ENCODE measurements at places on chromosomes 4 and X.

DNA sequence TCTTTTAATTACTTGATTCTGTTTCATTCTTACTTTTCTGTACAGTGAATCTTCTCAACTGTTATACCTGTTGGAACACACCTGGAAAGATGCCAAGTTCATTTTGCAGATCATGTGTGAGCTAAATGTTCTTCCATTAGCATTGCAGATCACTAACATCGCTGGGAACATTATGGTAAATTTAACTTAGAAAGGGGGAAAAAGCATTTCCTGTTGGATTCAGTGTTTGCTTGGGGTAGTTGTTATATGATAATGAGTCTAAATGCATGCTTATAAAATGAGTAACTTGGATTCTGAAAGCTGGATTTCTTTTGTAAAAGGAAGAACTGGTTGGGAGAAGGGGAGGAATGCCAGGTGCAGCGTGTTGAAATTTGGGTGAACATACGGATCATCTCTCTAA is 47.6 kb downstream of the POLA1 start:
- DNase-seq, result peak; percentile 2

- no peak for DNase-seq
These were observed 132.3 kb upstream of the PTCHD1 start for GRCh38 chrX:23202326-23202725.

DNA sequence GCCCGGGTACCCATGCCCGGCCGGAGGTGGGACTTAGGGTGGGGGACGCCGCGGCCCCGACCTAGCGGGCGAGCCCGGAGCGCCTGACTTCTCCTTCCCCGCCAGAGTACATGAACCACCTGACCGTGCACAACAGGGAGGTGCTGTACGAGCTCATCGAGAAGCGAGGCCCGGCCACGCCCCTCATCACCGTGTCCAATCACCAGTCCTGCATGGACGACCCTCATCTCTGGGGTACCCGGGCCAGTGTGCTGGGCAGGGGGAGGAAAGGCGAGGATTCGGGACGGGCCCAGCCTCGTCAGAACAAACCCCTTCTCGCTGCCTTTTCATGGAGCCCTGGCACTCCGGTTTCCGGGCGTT is 622 bp downstream of the TAFAZZIN start:
- DNase-seq, result peak; percentile 35

- DNase-seq, result no peak
These were observed 54.0 kb upstream of the LDB2 start for GRCh38 chr4:16952462-16952871.

DNA sequence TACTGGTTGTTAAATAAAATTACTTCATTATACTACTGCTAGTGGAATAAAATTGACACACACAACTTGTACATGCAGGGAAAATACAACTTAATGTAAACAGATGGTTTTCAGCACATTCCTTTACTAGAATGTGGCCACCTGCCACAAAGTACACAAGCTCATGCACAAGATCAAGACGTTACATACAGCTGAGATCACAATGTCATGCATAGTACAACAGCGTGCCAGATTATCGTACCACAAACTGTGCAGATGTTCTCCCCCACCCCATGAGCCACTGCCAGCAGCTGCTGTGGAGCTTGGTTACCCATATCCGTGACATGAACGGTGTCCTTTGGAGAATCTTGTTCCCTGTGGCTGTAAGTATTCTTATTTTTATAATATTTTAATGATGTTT is 27.7 kb downstream of the FBXO8 start:
- DNase-seq, result no peak

DNA sequence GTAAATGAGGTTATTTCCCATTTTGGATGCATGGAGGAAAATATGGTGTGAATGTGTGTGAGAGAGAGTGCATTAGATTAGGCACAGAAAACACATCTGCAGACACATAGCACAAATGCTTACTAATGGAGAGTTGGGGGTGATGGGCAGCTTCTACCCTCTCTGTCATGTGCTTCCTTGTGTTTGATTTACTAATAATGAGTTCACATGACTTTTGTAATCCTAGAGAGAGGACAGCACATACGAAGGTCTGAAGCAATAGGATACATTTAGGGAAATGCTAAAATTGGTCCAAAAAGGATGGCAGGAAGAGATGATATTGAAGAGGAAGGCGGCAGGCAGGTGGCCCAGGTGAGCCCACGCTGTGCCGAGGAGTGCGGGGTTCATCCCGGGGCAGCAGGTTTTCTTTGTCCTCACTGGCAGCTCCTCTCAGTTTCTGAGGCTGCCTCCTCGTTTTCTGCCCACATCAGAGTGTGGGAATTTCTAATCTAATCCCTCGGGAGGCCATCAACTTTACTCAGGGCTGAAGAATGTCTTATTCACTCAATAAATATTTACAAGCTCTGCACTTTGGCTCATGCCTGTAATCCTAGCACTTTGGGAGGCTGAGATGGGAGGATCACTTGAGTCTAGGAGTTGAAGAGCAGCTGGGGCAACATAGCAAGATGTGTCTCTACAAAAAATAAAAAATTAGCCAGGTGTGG is 15.9 kb upstream of the MAP9 start:
- peak; percentile 44 for DNase-seq

GRCh38 chr4:189311251-189311650 is 629.4 kb upstream of the FRG1 start:
- DNase-seq, result no peak

DNA sequence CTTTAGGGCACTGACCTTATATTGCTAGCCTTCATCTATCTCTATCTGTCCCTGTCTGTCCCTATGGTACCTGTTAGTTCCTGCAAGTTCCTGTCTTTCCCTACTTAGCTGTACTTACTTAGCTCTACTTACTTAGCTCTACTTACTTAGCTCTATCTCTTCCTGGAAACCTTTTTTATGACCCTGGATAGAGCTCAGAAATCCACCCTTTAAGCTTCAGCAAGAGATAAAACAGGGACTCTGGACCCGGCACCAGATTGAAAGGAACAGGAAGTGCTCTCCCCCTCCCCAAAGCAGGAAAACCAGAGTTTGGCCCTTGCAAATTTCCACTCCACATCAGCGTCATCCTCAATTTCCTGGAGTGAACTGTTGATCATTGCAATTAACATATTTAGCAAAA is 12.3 kb upstream of the IL9R start:
- DNase-seq, result no peak

- peak; percentile 36 for DNase-seq
These were observed 58.4 kb upstream of the ATOH1 start for GRCh38 chr4:93770201-93770600.

DNA sequence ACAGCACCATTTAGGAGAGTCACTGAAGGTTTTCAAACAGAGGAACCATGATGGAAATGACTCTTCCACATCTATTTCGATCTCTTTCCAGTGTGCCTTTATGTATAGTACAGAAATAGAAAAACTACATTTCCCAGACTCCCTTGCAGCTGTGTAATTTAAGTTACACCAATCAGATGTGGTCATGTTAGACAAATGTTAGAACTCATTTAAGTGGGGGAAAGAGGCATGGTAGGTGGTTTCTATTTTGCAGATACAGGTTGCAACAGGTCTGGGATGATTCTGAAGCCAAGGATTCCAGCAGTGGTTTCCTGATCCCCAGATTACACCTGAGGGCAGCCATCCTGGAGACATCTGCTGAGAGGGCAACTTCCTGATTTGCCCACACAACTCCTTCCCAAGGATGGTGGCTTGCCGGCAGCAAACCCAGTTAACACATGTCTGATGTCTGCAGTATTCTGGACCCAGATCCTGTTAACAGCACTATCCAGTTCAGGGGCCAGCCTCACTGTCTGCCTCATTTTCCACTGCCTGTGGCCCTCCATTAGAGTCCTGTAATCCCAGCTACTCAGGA is 38.7 kb upstream of the PDK3 start:
- DNase-seq, result peak; percentile 44

DNA sequence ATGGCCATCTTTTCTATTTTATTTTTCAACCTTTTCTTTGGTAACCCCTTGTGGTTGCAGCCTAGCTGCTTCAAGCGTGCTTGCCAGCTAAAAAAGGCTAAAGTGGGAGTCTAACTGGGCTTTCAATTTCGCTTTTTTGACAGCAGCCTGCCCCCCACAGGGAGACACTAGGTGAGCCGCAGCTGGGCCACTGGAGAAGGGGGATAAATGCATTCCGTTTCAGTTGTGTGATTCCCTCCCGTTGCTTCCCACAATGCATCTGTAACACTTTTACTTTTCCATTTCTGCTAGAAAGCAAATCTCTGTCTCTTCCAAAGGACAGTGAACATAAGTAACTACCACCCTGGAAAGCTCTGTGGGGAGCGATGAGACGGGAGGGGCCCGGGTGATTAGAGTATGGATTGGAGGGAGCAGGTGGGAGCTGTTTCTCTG is 86.3 kb upstream of the RAPGEF2 start:
- DNase-seq, result peak; percentile 66

GRCh38 chr4:52750213-52750612 is 1.0 kb downstream of the ERVMER34-1 start:
- DNase-seq, result no peak

- DNase-seq, result no peak
These were observed 539.2 kb downstream of the GALNTL6 start for GRCh38 chr4:172352356-172352755.

DNA sequence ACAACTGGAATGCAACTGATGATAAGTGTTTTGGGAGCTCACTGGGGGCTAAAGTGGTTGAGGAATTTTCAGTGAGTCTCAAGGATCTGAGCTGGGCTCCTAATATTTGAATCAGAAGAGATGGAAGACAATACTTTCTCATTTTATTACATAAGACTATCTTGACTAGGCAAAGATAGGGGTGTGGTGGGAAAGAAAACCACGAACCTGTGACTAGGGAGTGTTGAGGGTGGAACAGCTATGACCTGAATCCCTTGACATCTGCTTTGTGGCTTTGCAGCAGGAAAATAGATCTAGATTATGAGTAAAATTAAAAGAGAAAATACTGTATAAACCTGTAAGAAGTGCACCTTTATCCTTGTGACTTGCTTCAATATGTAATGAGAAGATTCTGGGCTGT is 295.1 kb upstream of the TEX13A start:
- DNase-seq, result no peak

- peak; percentile 93 for DNase-seq
These were observed 184.0 kb downstream of the TSPAN5 start for GRCh38 chr4:98474408-98474844.

DNA sequence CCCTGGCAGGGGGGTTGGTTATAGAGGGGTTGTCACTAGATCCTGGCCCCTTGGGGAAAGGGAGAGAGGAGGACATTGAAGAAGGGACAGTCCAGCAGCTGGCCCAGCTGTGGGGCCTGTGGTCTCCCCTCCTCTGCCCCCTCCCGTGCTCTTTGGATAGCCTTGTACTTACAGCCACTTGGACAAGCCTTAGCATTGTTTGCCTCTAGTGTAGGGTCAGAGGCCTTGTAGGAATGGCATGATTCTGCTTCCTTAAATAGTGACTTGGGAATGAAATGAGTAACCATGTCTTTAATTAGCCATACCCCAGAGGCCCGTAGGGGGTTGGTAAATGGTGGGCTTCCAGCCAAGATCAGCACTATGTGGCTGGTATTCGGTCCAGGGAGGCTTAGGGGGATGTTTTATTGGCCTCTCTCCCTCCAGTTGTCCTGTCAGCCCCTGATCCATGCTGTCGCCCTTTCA is 230.6 kb downstream of the PTTG2 start:
- peak; percentile 98 for DNase-seq

GRCh38 chr4:183201331-183201730 is 102.3 kb downstream of the WWC2 start:
- peak; percentile 86 for DNase-seq

- no peak for DNase-seq
These were observed 74.1 kb downstream of the SLC10A6 start for GRCh38 chr4:86775061-86775460.

DNA sequence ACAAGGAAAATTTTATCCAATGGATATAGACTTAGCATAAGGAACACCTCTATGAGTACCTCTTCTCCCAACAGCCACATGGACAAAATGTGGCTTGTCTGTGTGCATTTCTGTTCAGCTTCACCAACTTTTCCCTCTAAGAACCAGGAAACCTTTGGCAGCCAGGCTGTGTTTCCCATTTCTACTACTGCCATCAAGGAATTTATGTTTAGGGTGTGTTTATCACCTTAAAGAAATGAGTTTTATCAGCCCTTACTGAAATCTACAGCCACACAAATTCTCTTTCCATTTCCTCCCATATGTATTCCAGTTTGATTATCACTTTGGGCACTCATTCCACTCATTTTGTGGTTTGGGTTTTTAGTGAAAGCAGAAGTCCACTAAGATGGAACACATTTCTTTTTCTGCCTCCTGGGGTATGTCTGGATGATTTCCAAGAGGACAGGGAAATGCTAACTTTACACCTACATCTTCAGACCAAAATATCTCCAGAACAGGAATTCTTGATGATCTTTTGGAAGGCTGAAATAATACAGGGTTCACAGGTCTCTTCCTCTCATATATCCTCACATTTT is 82.6 kb upstream of the MAOA start:
- no peak for DNase-seq

GRCh38 chr4:47031751-47032404 is 511 bp downstream of the GABRB1 start:
- no peak for DNase-seq

GRCh38 chr4:174681723-174682300 is 147.2 kb downstream of the GLRA3 start:
- DNase-seq, result peak; percentile 19

Measured in renal cortical epithelial cell (primary cell).